OCI-LY7 (cell line): ENCODE measurements at places on chromosomes 1 and 21. TPM values are rescaled to one million over a fixed set of nuclear protein-coding genes. Genes with fewer than 3 reads are reported as not detected.

Gene CYP4Z1
- total RNA-seq = not detected in 2 replicates

DNA sequence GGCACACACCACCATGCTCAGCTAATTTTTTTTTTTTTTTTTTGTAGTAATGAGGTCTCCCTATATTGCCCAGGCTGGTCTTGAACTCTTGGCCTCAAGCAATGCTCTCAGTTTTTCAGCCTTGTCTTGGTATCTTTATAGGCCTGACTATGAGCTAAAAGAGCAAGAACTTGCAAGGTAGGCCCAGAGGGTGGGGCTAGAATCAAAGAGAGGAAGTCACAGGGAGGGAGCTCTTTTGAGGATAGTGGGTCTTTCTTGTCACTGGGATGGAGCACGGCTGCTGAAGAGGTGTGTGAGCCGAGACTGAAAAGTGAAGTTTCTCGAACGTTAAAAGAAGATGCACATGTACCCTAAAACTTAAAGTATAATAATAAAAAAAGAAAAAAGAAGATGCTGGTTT is 260.0 kb upstream of the BEND5 start:
- no peak for DNase-seq

- DNase-seq = peak; percentile 54
Measured at GRCh38 chr1:174964972-174965361, 34.8 kb upstream of the CACYBP start.

DNA sequence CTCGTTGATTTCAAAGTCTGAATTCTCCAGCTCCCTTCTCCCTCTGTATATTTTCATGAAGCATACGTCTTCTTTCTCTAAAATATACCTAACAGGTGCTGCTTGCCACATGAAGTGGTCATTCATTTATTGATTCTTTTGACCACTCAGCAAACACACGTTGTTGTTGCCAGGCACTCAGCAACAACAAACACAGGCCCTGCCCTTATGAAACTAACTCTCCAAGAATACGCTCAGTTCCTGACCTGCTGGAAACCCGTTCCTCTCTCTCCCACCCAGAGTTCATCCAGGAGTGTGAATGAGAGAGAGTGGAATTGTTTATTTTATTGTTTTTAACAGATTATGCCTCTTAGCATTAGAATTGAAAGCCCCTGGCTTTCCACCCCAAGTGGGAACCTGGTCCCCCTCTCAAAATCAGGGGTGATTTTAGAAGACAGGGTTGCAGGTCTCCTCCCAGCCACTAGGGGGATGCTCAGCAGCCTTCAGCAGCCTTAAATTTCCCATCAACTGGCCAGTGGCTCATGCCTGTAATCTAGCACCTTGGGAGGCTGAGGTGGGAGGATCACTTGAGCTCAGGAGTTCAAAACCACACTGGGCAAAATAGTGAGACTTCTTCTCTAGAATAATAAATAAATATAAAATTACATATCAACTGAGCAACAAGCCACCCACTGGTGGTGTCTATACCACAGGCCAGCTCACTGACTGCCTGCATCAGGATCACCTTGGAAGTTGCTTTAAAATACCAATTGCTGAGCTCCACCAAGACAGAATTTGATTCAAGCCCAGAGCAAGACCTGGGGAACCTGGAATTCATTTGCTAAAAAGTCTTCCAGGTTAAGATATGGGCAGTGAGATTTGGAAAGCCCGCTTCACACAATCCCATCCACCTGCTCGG is 181.0 kb upstream of the KLHDC7A start:
- peak; percentile 65 for DNase-seq

DNA sequence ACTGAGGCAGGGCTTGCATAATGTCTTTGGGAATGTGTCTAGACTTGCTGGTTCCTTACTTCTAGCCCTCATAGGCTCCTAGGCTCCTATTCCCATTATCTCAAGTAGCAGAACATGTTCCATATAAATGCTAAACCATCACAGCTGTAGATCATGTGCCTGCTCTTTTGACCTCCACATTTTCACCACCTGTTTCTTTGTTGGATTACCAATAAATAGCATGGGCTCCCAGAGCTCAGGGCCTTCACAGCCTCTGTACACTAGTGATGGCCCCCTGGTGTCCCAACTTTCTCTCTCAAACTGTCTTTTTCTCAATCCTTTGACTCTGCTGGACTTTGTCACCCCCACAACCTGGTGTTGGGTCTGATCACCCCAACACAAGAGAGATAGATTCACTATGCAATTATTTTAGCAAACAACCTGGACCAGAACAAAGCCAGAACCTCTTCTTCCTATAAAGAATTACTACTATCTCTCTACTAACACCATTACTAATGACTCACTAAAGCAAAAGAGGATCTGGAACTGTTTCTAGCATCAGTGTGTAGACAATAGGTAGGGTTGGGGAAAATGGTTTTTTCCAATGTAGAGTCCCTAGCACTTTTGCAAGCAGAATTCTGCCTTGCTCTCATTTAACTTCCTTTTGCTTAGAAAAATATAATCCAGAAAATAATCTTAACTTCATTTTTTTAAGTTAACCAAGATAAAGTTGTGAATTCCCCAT is 51.7 kb downstream of the WLS start:
- no peak for DNase-seq

GRCh38 chr1:78292361-78292760 is 198.4 kb upstream of the PTGFR start:
- DNase-seq = no peak
